A549 (cell line): ENCODE measurements at places on chromosomes 1 and 21.
A peak's percentile ranks its signal among the peaks of the same experiment; 100 is the strongest.

DNA sequence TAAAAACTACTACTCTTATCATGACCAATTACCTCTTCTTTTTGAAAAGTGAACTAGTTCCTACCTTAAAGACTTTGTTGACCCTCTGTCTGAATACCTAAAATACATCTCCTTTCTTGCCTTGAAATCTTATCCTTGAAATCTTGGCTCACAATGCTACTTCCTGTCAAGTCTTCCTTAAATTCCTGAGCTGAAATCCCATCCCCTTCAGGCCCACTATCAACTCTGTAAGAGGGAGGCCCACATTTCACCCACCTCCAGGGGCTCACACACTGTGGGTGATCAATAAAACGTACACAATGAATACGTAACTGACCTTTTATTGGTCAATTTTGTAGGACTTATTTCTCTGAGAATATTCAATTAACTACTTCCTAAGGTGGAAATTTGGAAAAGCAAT, 88.0 kb downstream of the APP start:
- DNase-seq: no peak

DNA sequence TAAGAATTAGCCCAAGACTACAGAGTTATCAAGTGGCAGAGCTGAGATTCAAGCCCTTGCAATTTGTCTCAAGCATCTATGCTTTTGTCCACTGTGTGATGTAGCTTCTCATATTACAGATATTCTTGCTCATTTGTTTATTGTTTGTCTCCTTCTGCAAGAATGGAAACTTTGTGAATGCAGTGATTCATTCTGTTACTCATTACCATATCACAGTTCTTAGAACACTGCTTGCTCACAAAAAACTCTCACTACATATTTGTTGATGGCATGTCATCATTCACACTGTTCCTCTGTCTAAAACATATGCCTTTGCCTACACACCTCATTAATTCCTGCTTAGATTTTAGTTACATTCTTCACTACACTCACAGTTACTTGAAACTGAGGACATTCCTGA, 1198.9 kb downstream of the PLA2G4A start:
- peak; percentile 25 for DNase-seq

DNA sequence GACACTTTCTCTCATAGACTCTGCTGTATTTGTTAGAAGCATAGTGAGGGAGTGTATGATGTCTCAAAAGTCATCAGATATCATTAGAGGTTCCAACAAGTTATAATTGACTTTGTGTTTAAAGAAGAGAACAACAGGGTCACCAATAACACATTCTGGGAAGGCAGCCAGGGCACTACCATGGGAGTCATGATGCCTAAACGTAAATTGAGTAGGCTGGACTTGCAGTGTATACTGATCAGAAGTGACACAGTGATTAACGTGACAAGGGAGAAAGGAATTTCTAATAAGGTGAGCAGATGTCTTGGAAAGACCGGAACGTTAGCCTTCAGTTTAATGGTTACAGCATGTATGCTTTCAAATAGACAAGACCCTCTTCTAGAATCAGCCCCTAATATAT, 973.2 kb downstream of the NCAM2 start:
- DNase-seq: no peak

- DNase-seq: no peak
Measured at GRCh38 chr1:163974120-163974519, 584.9 kb upstream of the PBX1 start.

- peak; percentile 12 for DNase-seq
Measured at GRCh38 chr1:68442006-68442405, 7.7 kb downstream of the RPE65 start.

- DNase-seq: no peak
Measured at GRCh38 chr1:100377590-100378361, 25.5 kb downstream of the CDC14A start.

DNA sequence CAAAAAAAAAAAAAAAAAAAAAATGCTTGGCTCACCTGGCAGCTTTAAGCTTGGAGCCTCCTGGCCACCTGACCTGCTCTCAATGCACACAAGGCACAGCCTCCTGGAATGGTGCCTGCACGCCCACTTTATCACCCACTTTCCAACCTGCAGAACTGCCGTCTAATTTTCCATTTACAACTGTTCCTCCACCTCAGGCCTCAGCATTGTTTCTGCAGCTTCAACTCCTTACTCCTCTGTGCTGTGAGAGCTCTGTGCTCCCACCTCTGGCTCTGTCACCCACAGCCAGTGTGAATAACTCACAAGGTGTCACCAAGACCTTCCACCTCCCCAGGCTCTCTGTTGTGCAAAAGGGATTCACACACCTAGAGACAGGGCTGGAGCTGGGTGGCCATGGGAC, 38.7 kb upstream of the GPR157 start:
- DNase-seq: no peak

GRCh38 chr1:205716371-205717132, 33.4 kb downstream of the NUCKS1 start:
- DNase-seq: no peak

DNA sequence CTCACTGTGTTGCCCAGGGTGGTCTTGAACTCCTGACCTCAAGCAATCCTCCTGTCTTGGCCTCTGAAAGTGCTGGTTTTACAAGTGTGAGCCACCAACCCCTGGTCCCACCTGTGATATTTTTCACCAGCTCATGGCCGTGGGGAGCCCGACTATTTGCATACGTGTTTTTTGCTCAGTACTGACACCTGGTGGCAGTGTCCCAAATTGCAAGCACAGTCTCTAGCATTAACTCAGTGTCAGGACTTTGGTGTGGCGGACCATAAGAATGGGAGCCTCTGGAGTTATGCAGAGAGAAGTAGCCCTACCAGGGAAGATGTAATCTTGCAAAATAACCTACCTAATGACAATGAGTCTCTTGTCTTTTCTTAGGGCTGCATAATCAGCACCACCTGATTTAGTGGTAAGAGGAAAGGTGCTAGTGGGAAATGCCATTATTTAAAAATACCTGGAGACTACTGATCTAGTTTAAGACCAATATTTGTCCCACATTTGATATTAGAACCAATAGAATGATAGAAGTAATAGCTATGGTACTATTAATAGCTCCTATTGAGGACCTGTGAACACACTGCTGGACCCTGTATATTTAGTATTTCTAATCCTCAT, 305.4 kb downstream of the DISC1 start:
- peak; percentile 53 for DNase-seq

DNA sequence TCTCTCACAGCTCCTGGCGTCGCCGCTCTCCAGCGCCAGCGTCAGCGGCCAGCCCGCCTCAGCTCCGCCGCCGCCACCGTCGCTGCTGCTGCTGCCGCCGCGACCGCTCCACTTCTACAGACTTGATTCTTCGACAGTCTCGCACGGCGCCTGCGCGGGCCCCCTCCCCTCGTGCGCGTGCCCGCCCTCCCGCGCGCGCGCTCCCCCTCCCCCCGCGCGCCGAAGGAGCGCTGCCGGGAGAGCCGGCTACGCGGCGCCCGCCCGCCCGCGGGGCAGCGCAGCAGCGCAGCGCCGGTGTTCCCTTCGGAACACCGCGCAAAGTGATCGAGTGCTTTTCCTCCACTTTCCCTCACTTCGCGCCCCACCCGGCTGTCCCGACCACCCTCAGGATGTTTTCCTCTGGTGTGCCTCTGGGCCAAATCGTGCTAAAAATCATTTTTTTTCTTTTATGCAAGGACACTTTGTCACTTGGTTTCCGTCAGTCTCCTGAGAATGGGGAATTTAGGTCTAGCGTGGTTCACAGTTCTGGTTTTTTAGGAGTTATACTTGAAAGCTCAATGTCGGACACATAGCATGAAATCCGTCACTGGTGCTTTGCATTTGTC, at the start of gene IRF2BP2:
Gene IRF2BP2, minus strand, starts transcription at position 118 of the 605 bp plus-strand sequence. CDS start 684 bp downstream, outside the sequence.
- peak; percentile 89 for DNase-seq

DNA sequence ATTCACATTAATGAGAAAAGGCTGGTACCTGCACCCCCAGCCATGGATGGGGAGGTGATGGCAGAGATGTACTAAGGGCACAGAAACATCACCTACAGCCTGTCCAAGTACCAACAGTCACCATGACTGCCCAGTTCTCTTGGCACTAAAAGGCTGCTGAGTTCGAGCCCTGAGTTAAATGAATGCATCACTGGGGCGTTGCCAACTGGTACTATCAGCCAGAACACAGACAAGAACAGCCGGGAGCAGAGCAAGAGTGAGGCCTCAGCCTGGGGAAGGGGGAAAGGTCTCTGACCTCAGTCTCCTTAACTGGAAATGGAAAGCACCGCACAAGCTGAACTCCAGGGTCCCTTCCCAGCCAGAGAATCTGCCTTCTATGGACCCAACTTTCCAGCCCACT, 60.5 kb downstream of the GLIS1 start:
- DNase-seq: no peak

- DNase-seq: no peak
Measured at GRCh38 chr1:150160964-150161621, 11.4 kb downstream of the PLEKHO1 start.

- DNase-seq: no peak
Measured at GRCh38 chr1:212669600-212669999, 30.0 kb downstream of the BATF3 start.

DNA sequence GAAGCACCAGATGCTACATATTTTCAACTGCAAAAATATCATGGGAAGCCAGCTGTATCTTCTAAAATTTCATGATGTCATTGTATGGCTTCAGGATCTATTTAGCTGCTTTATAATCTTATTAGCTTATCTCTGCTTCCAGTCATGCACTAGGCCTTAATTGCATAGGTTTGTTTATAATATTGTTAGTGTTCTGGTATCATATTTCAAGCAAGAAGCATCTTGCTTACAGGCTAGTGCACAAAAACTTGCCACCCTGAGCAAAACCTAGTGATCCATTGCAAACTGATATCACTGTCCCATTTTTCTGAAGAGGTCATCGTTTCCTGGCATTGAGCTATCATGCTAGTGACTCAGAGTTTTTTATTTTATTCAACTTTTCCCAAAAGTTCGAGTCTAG, 15.7 kb upstream of the NRIP1 start:
- no peak for DNase-seq

GRCh38 chr1:235930543-235930942, 63.8 kb upstream of the LYST start:
- no peak for DNase-seq

- DNase-seq: no peak
Measured at GRCh38 chr1:26984291-26984690, 9.2 kb upstream of the TRNP1 start.

GRCh38 chr1:23452011-23452411, 27.5 kb upstream of the TCEA3 start:
- no peak for DNase-seq

DNA sequence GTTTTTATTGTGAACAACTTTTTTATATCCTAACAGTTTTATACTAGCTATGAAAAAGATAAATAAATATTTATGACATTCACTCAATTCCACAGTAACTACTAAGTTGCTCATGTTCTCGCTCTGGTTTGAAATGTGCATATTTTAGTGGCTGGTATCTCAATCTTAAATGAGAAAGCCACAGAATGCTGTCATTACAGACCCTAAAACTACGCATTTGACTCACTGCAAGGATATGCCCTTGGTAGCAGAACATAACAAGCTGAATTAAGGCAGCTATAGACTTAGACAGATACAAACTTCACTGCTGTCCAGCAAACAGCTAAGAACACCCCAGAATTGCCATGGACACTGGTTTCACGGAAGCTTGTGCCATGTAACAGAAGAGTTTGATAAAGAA, 19.0 kb downstream of the DAB1 start:
- DNase-seq: no peak

DNA sequence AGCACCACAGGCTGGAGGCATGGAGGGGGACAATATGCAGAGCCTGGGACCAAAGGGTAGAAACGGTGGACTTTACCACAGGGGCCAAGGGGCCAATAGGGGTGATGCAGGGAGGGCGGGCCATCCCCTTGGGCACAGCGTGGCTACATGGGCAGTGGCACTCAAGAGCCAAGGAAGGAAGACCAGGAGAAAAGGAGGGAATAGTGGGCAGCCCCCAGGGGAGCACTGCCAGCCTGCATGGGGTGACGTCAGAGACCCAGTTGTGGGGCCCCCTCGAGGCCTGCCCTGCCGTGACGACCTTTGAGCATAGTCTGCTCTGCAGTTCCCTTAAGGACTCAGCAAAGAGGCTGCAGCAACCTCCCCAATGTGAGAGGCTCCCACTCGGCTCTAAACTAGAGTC, 95.5 kb upstream of the TMPRSS2 start:
- no peak for DNase-seq

GRCh38 chr1:33275195-33275594, 18.9 kb downstream of the ZNF362 start:
- no peak for DNase-seq

GRCh38 chr1:160308451-160309184, 23.7 kb upstream of the PEX19 start:
- no peak for DNase-seq
